ENCODE measurements at places on chromosomes 1 and 21.

- DNase-seq: no peak
Observed at GRCh38 chr1:208597571-208597970, 353.4 kb upstream of the PLXNA2 start.

DNA sequence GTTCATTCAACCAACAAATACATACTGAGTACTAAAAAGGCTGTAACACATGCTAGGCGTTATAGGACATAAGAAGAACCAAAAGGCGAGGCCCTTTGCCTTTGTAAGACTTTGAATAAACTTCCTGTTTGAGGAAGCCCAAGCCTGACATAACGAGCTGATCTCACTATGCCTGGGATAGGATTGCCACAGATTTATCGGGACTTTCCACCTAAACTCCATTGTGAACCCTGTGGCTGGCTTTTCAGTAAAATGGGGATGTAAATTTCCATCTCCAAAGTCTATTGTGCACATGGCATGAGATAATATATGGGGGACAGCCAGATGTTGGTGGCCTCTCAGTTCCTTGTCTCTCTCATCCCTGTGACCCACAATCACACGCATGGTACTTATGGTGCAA lies 41.9 kb downstream of the LMO4 start:
- no peak for DNase-seq

- no peak for DNase-seq
Observed at GRCh38 chr1:51950701-51951100, 39.8 kb downstream of the RAB3B start.

GRCh38 chr1:17561561-17561985 lies 22.1 kb downstream of the ARHGEF10L start:
- DNase-seq: no peak

GRCh38 chr1:174969977-174970376 lies 29.8 kb upstream of the CACYBP start:
- DNase-seq: no peak
